ENCODE measurements at places on chromosomes 5 and 9. TPM values are rescaled to one million over a fixed set of nuclear protein-coding genes. Genes with fewer than 3 reads are reported as not detected.

The EPB41L4B gene
- total RNA-seq = 2.0 TPM

The ANAPC2 gene
- 39.2 TPM for total RNA-seq

The NR4A3 gene
- total RNA-seq = 3.6 TPM

The SLC45A2 gene
- 0.82 TPM for total RNA-seq

GRCh38 chr9:36862206-36863145 is 171.6 kb downstream of the PAX5 start:
- peaks cover 33% of the 10 kb centered on the region for H3K27me3 ChIP-seq
- H3K4me3 ChIP-seq = no peak overlapping the region
- DNase-seq = peak; percentile 8
- no peak overlapping the region for H3K27ac ChIP-seq
- H3K4me1 ChIP-seq = no peaks in the 10 kb centered on the region
- no peaks in the 10 kb centered on the region for H3K36me3 ChIP-seq

DNA sequence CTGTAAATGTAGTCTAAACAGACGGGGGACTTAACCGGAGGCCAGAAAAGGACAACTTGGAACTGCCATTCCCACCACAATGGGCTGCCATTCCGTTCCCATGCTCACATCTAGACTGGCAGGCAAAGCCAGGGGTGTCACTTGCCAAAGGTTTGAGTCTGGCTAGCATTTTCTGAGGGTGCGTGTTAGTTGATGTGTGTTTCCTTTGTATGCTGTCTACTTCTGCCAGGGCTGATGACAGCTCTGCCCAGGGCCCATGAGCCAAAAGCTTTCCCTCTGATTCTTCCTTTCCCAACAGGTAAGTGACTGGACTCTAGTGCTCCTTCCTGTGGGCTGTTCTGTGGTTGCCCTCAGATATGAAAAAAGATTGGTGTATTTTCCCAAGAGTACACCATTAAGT is 68.0 kb downstream of the ZNF608 start:
- H3K36me3 ChIP-seq = no peaks in the 10 kb centered on the region
- no peak overlapping the region for H3K4me3 ChIP-seq

DNA sequence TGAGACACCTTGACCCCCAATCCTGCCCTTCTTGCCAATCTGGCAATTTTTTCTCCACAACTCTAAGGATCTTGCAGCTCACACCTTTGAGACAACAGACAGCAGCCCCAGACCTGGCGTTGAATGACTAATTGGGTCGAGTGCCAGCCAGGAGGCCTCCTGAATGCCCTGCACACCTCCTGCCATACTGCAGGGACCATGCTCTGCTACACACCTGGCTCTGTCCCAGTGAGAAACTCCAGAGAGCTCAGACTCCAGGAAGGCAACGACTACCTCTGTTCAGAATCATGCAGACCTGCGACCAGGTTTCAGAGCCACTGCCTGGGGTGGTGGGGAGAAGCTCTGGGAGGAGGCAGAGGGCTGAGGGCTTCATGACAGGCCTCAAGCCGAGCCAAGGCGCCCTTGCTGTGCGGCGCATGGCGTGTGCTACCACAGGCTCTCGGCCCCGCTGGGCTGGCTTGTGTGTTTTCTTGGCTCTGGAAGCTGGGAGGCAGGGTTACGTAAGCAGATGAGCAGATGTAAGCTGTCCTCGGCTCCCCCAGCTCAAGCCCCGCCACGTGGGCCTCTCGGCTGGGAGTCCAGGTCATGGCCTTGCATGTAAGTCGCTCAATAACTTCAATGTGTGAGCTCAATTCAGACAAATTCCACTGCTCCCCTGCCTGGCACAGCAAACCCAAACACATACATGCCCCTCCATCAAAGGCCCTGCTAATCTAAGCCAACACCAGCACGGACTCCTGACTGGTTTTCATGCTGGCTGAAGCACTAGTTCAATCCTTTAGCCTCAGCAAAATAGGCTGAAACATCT is 27.5 kb downstream of the B4GALT1 start:
- H3K4me3 ChIP-seq = no peak overlapping the region
- H3K36me3 ChIP-seq = no peaks in the 10 kb centered on the region
- DNase-seq = peak; percentile 79
- peaks cover 14% of the 10 kb centered on the region for H3K4me1 ChIP-seq

DNA sequence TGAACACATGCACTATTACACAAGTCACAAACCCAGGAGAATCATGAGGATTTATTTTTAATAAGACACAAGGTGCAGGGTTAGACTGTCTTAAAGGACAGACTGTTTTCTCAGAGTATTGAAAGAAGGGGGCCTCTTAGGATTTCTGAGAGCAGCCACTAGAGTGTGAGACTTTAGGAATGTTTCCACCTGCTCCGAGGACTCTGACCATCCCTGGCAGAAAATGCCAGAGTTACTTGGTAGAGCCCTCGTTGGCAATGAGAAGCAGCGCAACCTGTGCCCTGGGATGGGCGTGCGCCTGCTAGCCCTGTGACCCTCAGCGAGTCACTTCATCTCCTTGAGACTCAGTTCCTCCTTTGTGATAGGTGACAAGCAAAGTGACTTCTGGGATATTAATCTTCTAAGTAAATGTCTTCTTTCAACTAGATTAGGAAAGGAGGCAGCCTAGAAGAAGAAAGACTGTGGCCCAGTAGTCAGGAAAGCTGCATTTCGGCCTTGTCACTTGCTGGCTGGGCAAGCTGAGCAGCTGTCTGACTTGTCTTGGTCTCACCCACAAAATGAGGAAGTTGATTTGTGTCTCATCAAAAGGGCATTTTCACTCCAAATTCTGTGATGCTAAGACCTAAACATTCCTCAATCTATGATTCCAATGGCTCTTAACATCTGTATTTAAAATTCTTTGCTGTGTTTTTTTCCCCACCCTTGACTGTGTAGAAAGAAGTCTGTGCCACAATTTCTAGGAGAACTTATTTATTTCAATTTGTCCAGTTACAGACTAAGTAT is 60.5 kb downstream of the PTCD2 start:
- H3K4me1 ChIP-seq = peaks cover 19% of the 10 kb centered on the region
- H3K27ac ChIP-seq = no peak overlapping the region
- no peak overlapping the region for H3K4me3 ChIP-seq
- no peak for DNase-seq
- no peaks in the 10 kb centered on the region for H3K36me3 ChIP-seq

- no peaks in the 10 kb centered on the region for H3K27me3 ChIP-seq
- no peak overlapping the region for H3K4me3 ChIP-seq
- H3K4me1 ChIP-seq = peaks cover 6% of the 10 kb centered on the region
- H3K36me3 ChIP-seq = no peaks in the 10 kb centered on the region
- H3K27ac ChIP-seq = no peak overlapping the region
Measured at GRCh38 chr9:4038182-4038723, 261.6 kb downstream of the GLIS3 start.

DNA sequence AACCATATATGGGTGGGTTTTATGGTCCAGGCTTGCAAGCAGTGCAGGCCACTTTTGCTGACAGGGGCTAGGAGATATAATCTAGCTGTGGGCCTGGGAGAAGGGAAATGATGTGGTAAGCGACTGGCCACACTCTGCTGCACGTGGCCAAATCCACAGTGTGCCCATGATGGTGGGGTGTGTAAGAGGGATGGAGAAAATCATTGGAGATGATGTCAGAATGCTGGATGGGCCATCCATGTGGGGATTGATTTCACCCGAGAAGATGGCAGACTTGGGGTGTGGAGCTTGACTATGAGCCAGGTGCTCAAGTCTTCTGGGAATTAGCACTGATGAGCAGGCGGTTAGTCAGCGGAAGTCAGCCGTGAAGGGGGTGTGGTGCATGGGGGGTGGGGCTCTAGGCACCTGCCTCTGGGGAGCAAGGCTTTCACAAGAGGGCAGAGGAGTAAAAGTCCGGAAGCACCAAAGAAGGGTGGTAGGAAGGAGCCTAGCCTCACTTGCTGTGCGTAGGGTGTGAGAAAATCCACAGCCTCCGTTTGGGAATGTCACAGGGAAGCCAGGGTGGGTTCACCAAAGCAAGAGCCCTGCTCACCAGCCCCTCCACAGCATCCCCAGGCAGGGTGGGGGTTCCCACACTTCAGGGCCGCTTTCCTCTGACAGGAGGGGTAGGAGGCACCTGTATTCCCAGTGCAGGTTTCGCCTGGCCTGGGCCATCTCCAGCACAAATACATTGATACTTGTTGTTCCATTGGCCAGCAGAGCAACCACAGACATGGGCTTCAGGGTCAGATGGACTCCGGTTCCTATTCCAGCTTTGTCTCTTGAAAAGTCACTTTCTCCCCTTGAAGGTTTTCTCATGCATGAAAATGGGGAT is 44.5 kb upstream of the ANGPTL2 start:
- H3K27me3 ChIP-seq = no peaks in the 10 kb centered on the region
- H3K4me1 ChIP-seq = peaks cover 13% of the 10 kb centered on the region
- H3K27ac ChIP-seq = no peak overlapping the region
- DNase-seq = peak; percentile 47
- H3K4me3 ChIP-seq = no peak overlapping the region

DNA sequence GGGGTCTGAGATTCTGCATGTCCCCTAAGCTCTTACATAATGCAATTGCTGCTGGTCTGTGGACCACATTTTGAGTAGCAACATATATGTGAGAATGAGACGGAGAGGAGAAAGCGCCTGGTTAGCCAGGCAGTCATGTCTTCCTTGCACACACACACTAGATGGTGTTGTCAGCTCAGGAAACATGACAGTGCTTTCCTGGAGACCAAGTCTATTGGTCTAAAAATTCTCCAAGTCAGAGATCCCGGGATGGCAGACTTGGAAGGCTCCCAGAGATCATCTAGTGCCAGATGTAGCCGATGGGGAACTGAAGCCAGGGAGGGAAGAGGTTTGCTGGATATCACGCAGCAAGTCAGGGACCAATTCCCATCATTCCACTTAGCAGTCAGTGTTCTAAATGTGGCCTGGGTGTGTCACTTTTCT is 53.4 kb downstream of the GALNT12 start:
- peaks cover 8% of the 10 kb centered on the region for H3K4me1 ChIP-seq
- H3K27ac ChIP-seq = no peak overlapping the region
- H3K27me3 ChIP-seq = peaks cover 12% of the 10 kb centered on the region
- DNase-seq = peak; percentile 74

GRCh38 chr5:158463188-158463587 is 604.2 kb upstream of the CLINT1 start:
- H3K27me3 ChIP-seq = no peaks in the 10 kb centered on the region
- no peak overlapping the region for H3K4me3 ChIP-seq
- no peak overlapping the region for H3K27ac ChIP-seq
- DNase-seq = no peak
- no peaks in the 10 kb centered on the region for H3K4me1 ChIP-seq

DNA sequence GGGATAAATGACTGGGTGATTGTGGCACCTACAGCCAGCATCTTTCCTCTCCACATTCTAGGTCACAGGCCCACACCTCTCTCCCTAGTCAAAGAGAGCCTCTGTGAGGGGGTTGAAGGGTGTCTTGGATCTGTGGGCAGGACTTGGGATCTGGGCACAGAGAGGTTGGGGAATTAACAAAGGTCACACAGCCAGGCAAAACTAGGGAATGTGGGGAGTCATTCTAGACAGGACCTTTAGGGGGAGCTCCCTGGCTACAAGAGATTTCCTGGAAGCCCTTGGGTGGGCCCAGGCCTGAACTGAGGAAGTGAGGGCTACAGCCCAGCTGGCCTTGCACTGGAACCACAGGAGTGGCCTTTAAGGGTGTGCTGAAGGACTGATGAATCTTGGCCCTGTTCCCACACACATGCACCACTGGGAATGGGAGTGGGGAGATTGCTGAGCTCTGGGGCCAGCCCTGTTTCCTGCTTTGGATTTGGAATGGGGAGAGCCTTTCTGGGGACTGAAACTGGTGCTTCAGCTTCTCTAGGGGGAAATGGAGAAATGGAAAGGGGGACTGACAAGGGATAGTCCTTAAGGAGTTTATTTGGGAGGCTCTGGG is 12.4 kb upstream of the CXXC5 start:
- H3K36me3 ChIP-seq = no peaks in the 10 kb centered on the region
- no peak overlapping the region for H3K4me3 ChIP-seq
- H3K27me3 ChIP-seq = no peaks in the 10 kb centered on the region
- H3K27ac ChIP-seq = peak overlapping the region; percentile 16

DNA sequence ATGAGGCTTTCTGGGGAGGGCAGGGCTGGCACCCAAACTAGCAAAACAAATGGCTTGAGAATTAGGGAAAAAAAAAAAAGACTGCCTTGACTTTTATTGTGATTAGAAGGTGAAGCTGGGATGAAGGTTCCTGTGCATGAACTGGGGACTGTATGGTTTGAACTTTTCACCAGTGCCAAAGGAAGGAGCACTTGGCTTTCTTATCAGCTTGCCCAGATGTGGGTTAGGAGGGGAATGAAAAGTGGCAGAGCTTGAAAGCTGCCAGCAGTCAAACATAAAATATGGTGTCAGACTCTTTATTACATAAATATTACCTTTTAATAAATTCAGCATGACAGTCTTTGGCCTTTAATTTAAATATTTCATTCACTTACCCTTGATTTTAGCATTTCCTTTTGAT is 182.5 kb downstream of the PSAT1 start:
- no peak overlapping the region for H3K27ac ChIP-seq
- no peaks in the 10 kb centered on the region for H3K27me3 ChIP-seq
- H3K36me3 ChIP-seq = no peaks in the 10 kb centered on the region

DNA sequence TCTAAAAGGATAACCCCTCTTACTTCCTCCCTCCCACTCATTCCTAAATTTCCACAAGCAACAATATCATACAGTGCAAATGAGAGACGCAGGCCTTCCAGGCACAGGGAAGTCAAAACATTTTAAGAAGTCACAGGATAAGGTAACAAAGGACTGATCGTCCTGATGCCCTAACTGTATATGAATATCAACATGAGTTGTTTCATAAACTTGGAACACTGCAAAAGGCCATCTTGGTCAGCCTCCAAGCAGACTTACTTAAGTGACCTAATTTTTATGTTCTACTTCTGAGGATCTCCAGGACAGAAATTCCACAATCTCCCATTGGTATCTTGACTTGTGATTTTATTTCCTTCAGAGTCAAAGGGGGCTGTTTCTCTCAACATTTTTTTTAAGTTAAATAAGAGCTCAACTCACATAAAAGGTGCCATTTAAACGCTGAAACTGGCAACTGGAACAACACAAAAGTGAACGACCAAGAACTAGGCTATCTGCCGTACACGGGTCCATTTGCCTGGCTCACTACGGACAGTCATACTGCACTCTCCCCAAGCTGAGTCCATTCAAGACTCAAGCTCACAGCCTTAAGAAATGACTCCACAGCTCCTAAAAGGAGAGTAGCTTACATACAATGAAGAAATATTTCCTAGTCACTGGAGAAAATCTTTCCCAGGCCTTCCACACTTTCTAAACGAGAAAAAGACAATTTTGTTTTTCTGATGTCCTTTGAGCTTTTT is 71.3 kb downstream of the LHFPL2 start:
- no peak for DNase-seq
- no peak overlapping the region for H3K27ac ChIP-seq
- peaks cover 10% of the 10 kb centered on the region for H3K4me1 ChIP-seq
- H3K36me3 ChIP-seq = no peaks in the 10 kb centered on the region
- H3K4me3 ChIP-seq = no peak overlapping the region
- no peaks in the 10 kb centered on the region for H3K27me3 ChIP-seq

- H3K36me3 ChIP-seq = no peaks in the 10 kb centered on the region
- no peak overlapping the region for H3K27ac ChIP-seq
- H3K4me3 ChIP-seq = no peak overlapping the region
- H3K4me1 ChIP-seq = no peaks in the 10 kb centered on the region
- no peak for DNase-seq
- H3K27me3 ChIP-seq = no peaks in the 10 kb centered on the region
Measured at GRCh38 chr5:9325549-9325948, 220.3 kb downstream of the SEMA5A start.

All from astrocyte (in vitro differentiated cells and primary cell).